Hypothalamus (tissue), 51 donors: ENCODE measurements at places on chromosomes 12 and 14.

DNA sequence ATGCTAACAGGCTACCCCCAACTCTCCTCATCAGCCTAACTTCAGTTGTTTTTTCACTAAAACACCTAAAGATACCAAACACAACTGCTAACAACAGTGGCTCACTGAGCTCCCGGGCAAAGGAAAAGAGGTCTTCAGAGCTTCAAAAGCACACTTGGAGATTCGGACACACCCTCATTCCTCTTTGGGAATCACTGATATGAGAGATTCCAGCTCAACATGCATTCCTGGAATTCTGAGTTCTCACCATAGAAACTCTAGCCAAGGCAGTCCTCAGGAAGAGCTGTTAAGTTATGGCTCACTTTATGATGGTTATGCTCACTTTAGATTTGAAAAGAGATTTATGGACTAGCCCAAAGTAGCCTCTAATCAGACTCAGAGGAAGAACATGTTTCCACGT lies 40.1 kb downstream of the STXBP6 start:
- DNase-seq, result no peak

DNA sequence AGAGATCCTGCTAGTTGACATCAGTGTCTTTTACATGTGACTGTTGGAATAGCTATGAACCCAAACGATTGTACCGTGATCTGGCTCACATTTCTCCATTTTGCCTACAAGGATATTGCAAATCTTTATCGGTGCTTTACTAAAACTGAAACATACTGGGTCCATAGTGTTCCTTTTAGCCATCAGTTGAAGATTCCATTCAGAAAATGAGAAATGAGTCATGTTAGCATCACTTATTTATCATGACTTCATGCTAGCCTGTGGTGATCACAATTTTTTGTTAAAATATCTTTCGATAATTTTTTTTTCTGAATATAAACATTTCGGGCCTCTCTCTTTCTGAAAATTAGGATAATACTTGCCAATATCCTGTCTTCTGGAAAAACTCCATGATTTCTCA lies 210.3 kb downstream of the EGLN3 start:
- no peak for DNase-seq

DNA sequence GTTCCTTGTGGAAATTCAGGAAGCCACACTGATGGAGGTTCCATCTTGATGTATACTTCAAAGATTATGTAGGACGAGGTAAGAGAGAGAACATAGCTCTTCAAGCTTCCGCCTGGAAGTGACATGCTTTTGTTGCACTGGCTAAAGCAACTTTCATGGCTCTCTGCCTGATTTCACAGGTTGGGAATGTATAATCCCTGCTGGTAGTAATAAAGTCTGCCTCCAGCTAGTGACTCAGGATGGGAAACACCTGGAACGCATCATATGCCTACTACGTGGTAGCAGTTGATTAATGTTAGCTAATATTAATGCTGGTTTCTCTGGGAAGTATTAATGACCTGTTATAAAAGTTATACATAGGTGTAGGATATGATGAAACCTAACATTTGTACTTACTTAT lies 71.1 kb downstream of the PELI2 start:
- no peak for DNase-seq

DNA sequence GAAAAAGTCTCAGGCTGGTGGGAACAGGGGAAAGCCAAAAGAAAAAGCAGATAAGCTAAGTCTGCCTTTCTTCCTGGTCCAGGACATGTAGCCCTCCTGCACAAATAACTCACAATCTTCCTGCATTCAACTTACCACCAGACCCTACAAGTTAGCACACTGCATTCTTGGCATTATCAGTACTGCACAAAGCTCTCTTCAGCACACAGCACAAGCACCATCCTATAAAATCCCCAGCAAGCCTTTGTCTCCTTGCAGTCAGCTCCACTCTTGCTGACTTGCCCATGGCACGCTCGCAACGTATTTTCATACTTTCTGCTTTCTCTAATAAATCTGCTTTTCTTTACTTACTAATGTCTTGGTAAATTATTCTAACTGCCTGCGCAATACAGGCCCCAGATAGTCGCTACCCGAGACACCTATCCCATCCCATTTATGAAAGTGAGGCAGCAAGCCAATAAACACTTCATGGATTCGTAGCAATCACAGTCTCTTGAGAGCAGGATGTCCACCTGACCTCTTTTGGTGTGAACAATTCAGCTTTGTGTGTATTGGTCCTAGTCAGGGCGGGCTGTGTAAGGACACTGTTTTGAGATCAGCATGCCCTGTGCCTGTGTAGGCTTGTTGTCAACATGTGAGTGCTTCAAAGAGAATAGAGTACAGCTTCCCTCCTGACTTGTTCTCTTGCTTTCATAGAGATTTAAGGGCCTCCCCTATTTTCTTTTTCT lies 49.0 kb downstream of the TMEM117 start:
- DNase-seq, result peak; percentile 67

DNA sequence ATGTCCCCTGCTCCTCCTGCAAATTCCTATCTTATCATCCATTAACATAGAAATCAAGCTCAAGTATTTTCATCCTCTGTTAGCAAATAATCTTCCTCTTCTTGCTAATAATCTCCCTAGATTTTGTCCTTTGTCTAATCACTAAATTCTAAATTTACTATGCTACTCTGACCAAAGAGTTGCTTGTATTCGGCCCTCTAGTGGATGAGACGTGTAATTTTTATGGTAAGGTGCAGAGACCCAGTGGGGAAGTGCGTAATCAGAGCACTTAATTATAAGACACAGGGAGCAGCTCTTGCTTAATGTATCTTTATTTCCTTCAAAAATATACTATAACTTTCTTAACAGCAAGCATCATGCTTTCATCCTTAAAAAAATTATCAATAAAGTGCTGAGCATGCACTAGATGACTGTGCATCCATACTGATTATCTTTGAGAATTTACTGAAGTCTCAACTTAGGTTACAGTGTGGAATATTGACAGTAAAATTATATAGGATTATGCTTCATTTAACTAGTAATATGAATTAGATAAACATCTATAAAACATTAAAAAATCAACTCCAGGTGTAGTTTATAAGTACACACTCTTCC lies 212.6 kb downstream of the SLC16A7 start:
- DNase-seq, result no peak

GRCh38 chr14:89219051-89219450 lies 198.0 kb downstream of the FOXN3 start:
- no peak for DNase-seq

DNA sequence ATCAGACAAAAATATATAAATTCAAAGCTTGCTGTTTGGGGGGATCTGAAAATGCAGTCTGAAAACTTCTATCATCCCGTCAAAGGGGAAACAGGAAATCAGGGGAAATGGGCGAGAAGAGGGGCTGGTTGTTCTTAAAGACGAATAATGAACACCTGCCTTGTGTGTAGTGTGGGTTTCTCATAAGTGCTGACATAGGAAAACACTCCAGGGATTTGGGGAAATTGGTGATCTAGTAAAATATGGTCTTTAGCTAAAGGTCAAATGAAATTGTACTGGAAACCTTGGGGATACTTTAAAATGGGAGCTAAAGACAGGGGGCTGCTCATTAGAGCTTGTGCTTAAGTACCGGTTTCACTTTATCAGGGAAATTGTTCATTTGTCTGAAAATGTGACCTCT lies 39.6 kb upstream of the PIK3C2G start:
- DNase-seq, result no peak

DNA sequence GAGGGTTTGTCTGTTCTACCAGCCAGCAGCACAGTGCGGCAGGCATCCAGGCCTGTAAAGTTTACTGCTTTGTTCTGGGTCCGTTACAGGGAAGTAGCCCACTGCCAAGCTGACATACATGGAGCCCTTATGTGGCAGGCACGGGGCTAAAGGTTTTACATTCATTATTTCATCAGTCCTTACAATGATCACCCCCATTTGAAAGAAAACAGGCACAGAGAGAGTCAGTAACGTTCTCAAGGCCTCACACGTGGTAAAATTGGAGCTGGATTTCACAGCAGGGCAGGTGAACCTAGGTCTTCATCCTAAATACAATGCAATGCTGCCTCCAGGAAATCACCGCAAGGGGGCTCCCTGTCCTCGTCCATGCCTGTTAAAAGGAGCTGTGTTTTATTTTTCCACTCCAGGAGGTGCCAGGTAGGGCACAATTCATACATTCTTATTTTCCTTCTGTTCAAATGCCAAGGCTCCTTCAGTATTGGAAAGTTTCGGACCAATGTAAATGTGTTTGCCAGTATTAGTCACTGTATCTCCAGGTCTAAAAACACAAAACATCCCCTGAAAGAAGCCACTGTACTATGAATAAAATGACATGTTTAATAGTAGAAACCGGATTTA lies 172.2 kb upstream of the GZMB start:
- no peak for DNase-seq

- DNase-seq, result no peak
These were observed 103.8 kb downstream of the DAD1 start for GRCh38 chr14:22485178-22485577.

DNA sequence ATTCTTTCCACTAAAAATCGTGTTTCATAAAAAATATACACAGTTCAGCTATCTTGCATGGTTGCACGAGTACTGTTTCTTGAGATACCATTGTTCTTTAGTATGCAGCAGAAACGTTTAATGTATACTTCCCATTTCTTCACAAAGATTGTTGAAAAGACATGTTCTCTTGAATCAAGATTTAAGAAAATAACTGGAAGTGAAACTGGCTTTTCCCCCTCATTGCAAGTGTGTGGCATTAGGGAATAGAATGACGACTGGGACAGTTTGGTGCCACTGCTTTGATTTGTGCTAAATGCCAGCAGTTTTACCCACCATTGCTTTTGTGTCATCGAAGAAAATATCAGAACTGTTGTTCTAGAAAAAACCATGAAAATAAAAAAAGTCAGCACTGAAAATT lies 20.3 kb upstream of the DHRS2 start:
- DNase-seq, result no peak

- no peak for DNase-seq
These were observed 75.7 kb downstream of the SPATS2 start for GRCh38 chr12:49442915-49443314.

DNA sequence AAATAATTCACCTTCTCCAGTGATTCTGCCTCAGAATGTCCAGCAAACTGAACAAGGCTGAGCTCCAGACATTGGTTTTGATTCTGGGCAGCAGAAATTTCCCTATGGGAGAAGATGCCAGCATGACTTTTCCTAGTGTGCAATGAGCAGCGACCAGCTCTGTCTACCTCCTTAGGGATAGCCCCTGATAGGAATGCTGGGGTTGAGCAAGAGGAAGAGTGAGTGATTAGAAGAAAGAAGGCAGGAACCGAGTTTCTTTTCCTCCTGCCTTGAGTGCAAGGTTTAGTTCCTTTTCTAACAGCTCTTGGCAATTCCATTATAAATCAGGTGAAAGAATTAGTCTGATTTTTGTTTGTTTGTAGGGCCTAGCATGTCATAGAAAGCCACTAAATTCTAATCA lies 379.0 kb downstream of the DAD1 start:
- DNase-seq, result no peak

- no peak for DNase-seq
These were observed 25.9 kb upstream of the MEG3 start for GRCh38 chr14:100800041-100800440.

DNA sequence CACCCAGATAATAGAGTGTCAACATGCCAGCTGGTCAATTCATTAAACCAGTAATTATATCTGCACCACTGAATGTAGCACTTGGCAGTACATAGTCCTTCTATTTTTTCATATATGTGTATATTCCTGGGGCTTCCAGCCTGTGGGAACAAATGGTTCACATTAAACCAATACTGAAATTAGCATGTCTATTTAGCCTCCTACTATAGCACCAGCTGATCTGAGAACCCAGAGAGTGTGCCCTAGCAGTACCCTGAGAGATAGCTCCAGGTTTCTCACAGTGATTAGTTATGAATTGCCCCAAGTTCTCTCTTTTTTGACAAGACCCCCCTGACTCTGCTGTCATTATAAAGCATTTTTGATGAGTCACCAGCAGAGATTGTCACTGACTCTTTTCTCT lies 1097.3 kb upstream of the FLRT2 start:
- DNase-seq, result no peak

GRCh38 chr14:94485944-94486841 lies 10.2 kb upstream of the SERPINA9 start:
- no peak for DNase-seq

- no peak for DNase-seq
These were observed 397.3 kb downstream of the ZFP36L1 start for GRCh38 chr14:68395604-68396003.

- no peak for DNase-seq
These were observed 1104.1 kb upstream of the TMEM132C start for GRCh38 chr12:127162902-127163301.

DNA sequence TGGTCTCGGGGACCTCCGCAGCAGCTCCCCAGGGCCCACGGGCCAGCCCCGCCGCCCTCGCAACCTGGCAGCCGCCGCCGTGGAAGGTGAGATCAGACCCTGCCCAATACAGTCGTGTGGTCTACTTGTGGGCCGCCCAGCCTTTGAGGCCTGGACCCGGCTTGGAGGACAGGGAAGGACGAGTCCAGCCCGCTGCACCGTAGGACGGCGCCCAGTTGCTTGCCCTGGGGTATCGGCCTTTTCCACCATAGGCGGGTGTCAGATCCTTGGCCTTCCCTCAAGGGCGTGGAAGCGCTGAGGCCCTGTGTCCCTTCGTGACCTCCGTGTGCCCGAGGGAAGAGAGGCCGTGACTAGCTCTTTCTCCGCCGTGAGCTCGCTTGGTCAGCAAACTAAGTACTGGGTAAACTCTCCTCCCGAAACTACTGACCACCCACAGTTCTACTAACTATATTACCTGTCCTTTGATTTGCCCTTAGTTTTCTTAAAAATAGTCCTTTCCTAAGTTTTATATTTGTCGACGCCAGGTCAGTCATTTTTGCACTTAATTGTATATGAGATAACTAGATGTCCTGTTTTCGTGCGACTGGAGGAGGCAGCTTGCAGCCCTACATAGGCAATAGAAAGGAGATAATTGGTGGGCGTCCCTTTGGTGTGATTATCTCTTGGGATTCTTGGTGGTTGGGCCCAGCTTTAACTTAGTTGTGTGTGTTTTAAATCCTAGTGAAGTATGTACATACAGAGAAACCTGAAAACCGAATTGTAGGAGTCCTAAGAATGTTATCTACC lies 757 bp downstream of the SLC25A3 start:
- peak; percentile 40 for DNase-seq

DNA sequence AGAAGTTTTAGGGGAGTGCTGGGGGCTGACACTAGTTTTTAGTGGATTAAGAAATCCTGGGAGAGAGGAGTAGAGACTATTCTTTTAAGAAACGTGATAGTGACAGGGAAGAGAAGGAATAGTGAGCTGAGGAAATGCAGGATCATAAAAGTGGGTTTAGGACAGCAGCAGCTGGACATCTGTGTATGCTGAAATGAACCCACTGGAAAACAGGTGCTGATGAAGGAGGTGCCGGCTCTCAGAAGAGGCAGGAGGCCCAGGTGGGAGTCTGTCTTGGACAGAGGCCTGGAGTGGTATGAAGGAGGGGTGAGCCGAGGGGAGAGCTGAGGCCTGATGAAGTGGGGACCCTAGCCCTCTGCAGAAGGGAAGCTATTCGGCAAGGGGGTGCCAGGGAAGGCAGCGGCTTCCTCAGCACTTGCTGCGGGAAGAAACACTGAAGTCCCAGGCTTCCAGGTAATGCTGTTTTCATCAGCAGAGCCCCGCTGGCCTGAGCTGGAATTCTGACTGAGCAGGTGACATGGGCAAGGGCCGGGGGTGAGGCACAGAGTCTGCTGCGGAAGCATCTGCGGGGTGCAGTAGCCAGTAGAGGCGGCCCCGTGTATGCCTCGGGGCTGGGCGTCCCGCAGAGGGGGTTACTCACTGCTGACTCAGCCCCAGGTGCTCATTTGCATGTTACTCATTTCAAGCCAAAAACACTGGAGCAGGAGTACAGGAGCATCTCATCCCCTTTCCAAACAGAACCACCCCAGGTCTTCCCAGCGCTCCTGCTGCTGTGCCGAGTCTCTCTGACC lies 89.7 kb downstream of the TMCC3 start:
- DNase-seq, result peak; percentile 47

GRCh38 chr14:32109676-32110547 lies 32.8 kb downstream of the ARHGAP5 start:
- no peak for DNase-seq
